Left lung (tissue), 14 donors: ENCODE measurements at places on chromosomes 3 and 15.

GRCh38 chr3:45553469-45553974, 41.0 kb upstream of the LIMD1 start:
- peak; percentile 65 for DNase-seq

DNA sequence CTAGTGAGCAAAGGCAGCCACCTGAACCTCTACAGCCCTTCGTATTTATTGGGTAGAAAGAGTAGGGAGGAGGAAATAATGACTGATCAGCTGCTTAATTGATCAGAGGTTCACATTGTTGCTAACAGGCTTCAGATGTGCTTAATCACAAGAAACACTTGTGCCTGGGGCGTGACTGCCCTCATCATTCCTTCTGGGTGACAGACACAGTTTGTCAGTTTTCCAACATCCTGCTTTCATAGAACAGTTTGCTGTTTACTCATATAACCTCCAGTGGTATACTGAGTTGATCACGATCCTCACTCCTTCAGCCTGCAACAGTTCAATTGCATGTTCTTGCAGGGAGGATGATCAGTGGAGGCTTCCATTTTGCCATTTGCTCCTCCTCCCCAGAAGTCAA, 13.6 kb upstream of the CASR start:
- no peak for DNase-seq

- DNase-seq: no peak
Measured at GRCh38 chr3:193714523-193715137, 121.6 kb downstream of the OPA1 start.

GRCh38 chr3:107217172-107217571, 160.1 kb upstream of the CCDC54 start:
- no peak for DNase-seq

DNA sequence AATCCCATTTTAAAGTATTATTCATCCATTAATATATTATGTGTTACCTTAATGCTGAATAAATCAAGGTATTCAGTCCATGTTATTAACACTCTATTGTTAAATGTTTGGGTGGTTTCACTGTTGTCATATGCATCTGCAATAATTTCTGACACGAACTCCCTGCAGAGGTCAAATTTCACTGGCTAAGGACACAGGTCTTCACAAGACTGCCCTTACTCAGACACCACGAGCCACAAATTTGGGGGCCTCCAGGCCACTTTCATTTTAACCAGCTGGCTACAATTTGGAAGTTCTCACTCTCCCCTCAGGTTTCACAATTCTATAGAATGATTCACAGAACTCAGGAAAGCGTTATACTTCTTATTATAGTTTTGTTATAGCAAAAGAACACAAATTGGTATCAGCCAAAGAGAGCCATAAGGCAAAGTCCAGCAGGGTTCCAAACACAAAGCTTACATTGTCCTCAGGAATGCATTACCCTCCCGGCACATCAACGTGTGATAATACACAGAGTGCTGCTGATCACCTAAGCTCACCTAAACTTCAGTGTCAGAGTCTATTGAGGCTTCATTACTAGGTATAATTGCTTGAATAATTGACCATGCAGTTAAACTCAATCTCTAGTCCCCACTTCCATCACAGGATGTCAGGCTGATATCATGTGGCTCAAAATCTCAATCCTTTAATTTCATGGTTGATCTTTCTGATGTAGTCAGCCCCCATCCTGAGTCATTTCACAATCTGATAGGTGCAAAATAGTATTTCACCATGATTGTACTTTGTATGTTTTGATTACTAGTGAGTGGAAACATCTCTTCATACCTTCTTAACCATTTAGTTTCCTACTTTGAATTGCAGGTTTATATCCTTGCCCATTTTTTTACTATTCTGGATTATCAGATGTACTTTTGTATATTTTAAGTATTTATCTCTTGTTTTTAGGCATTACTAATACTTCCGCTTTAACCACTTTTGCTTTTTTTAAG, 441.4 kb upstream of the AGTR1 start:
- no peak for DNase-seq

DNA sequence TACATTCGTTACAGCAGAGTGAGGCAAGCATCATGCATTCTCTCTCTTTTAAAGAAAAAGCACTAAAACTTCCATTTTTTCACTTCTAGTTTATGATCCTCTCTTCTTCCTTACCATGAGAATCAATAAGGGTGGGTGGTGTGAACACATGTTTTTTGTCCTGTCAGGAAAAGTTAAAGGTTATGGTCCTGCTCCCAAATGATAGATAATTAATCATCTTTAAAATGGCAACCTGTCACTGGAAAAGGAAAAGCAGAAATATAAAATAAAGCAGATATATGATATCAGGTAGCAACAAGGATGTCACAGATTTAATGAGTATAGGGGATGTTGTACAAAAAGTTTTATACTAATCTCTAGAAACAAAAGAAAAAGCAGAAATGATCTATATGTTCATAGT, 56.4 kb upstream of the PHLDB2 start:
- DNase-seq: no peak

GRCh38 chr3:72448375-72448823, 399.8 kb downstream of the SHQ1 start:
- DNase-seq: no peak

- no peak for DNase-seq
Measured at GRCh38 chr15:68335251-68335650, 57.7 kb downstream of the FEM1B start.

DNA sequence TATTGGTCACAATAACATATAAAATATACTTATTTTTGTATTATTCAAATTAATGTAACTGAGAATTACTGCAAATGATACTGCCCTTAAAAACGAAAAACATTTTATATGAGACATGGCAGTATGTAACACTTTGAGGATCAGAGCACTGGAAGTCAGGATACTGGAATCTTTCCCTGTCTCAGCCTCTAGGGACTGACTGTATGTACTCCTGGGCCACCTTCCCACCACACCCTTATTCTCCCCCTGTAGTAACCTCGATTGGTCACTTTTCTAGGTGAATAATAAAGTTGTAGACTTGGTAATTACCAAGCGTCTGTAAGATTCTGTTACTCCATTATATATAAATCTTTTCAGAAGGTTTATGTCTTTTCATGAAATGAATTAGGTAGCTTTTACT, 43.0 kb downstream of the LRRC49 start:
- no peak for DNase-seq

- DNase-seq: no peak
Measured at GRCh38 chr3:12598890-12599289, 42.0 kb downstream of the MKRN2 start.

DNA sequence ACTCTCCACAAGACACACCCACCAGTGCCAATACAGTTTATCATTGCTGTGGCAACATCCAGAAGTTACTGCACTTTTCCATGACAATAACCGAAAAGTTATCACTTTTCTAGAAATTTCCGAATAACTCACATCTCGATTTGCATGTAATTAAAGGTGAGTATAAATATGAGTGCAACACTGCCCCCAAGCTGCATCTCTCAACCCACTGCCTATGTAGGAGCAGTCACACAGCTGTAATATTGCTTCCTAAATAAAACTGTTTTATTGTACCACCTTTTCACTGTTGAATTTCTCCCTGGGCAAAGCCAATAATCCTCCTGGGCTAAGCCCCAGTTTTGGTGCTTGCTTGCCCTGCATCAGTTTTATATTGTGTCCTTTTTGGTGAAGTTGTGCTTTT, 601.0 kb upstream of the EPHA6 start:
- DNase-seq: no peak

DNA sequence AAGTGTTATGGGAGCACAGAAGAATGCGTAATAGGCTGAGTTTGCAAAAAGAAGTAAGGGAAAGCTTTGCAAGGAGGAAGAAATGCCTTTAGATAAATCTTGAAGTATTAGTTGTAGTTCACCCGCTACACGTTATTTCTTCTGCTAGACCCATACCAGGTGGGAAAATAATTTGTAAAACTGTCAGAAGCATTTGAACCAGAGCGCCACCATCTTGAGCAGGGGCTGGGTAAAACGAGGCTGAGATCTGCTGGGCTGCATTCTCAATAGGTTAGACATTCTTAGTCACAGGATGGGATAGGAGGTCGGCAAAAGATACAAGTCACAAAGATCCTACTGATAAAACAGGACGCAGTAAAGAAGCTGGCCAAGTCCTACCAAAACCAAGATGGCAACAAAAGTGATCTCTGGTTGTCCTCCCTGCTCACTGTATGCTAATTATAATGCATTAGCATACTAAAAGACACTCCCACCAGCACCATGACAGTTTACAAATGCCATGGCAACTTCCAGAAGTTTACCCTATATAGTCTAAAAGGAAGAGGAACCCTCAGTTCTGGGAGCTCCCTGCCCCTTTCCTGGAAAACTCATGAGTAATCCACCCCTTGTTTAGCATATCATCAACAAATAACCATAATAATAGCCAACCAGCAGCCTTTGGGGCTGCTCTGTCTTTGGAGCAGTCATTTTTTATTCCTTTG, 50.0 kb upstream of the ZNF280D start:
- no peak for DNase-seq

- DNase-seq: no peak
Measured at GRCh38 chr3:119898478-119899191, 116.7 kb downstream of the NR1I2 start.

GRCh38 chr3:16533928-16534574, 20.6 kb upstream of the RFTN1 start:
- DNase-seq: no peak

- no peak for DNase-seq
Measured at GRCh38 chr15:41180206-41180789, 50.3 kb downstream of the EXD1 start.

- peak; percentile 71 for DNase-seq
Measured at GRCh38 chr15:31296646-31297574, 29.7 kb upstream of the KLF13 start.

DNA sequence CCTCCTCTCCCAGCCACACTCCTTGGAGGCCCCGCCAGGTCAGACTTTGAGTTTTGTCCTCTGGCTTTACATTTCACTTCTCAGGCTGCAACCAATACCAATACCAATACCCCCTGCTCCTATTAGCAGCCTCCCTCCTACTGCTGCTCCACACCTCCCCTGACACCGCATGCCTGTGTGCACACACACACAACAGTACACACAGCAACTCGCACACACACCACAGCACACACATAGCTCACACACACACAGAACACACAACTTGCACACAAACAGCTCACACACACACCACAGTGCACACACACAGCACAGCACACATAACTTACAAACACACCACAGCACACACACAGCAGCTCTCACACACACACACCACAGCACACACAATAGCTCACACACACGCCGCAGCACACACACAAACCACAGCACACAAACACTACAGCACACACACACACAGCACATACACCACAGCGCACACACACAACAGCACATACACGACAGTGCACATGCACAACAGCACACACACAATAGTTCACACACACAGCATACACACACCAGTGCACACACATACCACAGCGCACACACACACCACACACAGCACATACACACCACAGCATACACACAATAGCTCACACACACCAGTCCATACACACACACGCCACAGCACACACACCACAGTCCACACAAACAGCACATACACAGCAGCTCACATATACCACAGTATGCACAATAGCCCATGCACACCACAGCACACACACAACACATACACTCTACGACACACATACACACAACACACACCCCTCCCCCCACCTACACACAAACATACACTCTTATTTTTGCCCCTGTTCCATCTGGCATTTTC, 204.7 kb downstream of the UACA start:
- no peak for DNase-seq

DNA sequence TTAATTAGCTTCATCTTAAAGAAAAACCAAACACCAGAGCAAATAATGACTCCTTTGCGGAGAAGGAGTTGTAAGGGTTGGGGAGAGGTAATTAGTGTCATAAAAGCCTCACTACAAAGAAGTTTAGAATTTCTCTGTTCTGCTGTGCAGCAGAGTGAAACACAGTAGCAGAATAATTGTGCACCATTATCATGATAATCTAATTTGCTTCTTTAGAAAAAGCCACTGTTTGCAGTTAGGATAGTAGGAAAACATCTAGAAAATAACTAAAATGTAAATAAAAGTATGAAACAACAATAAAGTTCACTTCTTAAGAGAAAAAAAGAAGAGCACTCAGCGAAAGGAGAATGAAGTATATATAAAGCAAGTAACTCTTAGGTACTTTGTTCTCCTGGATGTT, 5.5 kb downstream of the SHOX2 start:
- no peak for DNase-seq

DNA sequence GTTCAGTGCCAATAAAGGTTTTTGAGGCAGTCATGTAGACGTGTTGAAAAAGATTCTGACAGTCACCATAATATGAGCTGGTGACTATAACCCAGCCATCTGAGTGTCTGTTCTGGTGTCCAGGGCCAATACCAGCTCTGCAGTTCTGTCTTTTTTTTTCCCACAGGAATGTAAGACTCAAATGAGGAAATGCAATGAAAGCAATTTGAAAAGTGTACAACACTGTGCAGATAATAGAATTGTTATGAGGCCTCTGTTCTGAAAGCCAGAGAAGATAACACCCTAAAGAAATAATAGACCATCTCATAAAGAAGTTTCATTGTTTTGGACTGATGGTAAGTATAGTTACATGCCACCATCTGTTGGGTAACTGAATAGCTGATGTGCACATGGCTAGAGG, 57.1 kb downstream of the CLDN1 start:
- DNase-seq: no peak

DNA sequence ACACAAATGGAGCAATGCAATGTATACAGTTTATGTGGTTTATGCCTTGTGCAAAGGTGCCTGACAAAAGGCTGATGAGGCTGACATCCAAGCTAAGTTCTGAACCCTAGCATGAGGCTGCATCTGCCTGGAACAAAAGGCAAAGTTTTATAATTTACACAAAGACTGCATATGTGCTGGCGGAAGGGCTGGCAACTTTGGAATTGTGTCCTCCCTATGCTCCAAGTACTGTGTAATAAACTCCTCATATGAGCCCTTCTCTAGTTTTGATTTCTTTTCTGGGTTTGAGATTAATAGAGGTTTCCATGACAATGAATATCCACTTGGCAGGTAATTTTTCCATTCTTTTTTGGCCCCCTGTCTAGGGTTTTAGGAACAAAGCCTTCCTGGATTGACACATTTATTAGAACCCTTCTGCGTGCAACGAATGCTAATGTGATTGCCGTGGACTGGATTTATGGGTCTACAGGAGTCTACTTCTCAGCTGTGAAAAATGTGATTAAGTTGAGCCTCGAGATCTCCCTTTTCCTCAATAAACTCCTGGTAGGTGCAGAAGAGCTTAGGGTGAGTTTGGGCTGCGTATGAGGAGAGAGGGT, 10.8 kb downstream of the PLA1A start:
- DNase-seq: no peak
